ENCODE measurements at places on chromosomes 11 and 22.

- peak; percentile 70 for DNase-seq
Observed at GRCh38 chr11:63985812-63986155, 454 bp upstream of the OTUB1 start.

- no peak for DNase-seq
Observed at GRCh38 chr22:24144056-24144777, 37.1 kb upstream of the SUSD2 start.

- DNase-seq: no peak
Observed at GRCh38 chr11:75161506-75162095, 10.7 kb downstream of the SLCO2B1 start.

- no peak for DNase-seq
Observed at GRCh38 chr11:57779276-57779675, 17.7 kb downstream of the CTNND1 start.

GRCh38 chr11:46300270-46300669, 22.8 kb downstream of the CREB3L1 start:
- DNase-seq: no peak

GRCh38 chr11:44973632-44974401, 23.1 kb upstream of the TP53I11 start:
- DNase-seq: no peak

- DNase-seq: no peak
Observed at GRCh38 chr11:122173587-122173986, 57.6 kb upstream of the BLID start.

- DNase-seq: no peak
Observed at GRCh38 chr22:42768385-42769035, 47.8 kb upstream of the A4GALT start.

GRCh38 chr11:58900479-58901420, 38.5 kb upstream of the GLYATL1 start:
- no peak for DNase-seq

All from CD4-positive, alpha-beta T cell treated with Interleukin-15 for 1 hour (primary cell).